ENCODE measurements at places on chromosomes 3 and 15.
A peak's percentile ranks its signal among the peaks of the same experiment; 100 is the strongest.

DNA sequence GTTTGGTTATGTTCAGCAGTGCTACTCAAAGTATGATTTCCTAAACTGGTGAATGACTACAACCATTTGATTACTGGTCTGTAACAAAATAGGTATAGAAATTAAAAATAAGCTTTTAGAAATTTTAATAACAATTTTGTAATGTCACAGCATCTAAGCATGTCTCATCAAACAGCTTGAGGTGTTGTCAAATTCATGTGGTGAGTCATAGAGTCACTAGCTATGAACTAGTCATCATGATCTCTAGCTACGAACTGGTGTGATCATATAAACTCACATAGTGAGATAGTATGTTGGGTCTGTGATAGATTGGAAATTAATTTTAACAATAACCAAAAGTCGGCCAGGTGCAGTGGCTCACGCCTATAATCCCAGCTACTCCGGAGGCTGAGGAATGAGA lies 213.9 kb upstream of the RBMS3 start:
- no peak for DNase-seq

GRCh38 chr3:187954873-187955586 lies 198.9 kb upstream of the LPP start:
- no peak for DNase-seq

- DNase-seq: no peak
Observed at GRCh38 chr15:68641376-68641775, 62.6 kb downstream of the CORO2B start.

DNA sequence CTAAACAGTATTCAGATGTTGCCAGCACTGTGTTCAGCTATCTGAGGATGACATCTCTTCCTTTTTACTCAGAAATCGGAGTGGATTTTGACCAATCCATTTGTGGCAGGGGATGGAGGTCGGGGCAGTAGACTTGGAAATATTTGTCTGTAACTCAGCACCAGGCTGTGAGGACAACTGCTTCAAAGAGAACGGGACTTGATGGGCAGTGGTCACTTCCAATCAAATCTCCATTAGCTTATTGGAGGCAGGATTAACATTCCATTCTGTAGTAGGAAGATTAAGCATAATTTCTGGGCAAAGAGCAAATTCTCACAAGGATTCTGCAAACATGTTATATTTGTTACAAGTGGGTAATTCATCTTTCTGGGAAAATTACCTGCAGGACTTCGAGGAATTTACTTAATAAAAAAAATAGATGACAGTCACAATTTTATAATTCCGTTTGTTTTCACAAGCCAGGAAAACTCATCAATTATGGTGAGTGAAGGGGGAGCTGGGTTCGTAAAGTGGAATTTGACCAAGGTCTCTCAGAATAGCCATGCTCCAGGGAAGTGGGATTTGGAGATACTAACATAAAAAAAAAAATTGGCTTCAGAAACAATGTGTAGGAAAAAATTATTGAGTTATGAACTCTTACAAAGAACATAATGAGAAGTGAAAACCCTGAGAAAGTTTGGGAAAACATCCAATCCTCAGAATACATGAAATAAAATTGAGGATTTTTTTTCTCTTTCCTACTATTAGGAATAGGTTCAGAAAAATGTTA lies 18.1 kb downstream of the CRABP1 start:
- DNase-seq: no peak

DNA sequence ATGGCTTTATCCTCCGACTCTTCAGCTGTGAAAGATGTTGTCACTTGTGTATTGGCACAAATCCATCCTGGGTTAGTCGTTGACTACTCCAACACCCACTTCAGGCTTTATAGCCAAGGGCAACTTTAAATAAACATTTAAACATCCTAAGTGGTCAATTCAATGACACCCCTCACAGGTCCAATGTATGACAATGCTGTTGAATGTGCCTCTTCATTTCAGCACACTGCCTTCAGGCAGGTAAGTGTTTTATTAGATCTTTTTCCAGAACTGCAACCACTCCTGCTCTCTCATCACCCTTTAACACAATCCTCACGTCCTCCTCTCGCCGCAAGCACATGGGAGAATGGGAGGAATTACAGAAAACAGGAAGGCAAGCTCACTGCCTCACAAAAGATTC lies 30.3 kb downstream of the IL12A start:
- peak; percentile 92 for DNase-seq

DNA sequence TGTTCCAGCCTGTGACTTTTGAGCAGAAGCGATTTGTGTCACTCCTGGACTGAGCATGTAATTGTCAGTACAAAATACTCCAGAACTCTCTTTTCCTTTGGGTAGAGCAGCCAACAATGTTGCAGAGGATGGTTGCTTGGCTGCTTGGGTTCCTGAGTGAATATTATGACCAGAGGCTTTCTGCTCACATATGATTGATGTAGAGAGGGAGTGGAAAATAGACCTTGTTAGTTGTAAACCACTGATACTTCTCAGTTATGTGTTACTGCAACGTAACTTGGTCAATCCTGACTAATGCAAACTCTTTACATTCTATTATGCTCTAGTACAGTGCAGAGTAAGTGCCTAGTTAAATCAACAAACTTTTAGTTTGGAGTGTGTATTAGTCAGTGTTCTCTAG lies 322.6 kb upstream of the KCNH8 start:
- no peak for DNase-seq
